Left ventricle myocardium superior (tissue), 1 donor: ENCODE measurements at places on chromosomes 1 and 21. TPM values are rescaled to one million over a fixed set of nuclear protein-coding genes. Genes with fewer than 3 reads are reported as not detected.

FMO3 gene
- 1.8 TPM for total RNA-seq

WNT2B gene
- total RNA-seq: 2.0 TPM

CLCA4 gene
- not detected for total RNA-seq

RIPPLY3 gene
- not detected for total RNA-seq
